ENCODE measurements at places on chromosomes 1 and 21.

DNA sequence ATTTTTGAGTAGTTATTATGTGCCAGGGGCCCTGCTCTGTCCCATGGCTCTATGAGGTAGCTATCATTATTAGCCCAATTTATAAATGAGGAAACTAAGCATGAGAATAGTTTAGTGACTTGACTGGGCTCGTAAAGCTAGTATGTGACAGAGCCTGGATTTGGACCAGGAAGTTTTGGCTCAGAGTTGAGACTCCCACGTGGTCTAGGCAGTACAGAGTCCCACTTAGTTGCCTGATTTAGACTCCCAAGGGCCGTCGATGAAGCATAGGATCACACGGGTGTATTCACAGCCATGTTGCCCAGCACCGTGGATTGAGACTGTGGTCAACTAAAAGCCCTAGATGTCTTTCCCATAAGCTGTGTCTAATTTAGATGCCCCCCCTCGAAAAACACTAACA is 81.7 kb downstream of the DDX20 start:
- DNase-seq: no peak

- no peak for DNase-seq
Observed at GRCh38 chr21:28953247-28953646, 39.4 kb downstream of the LTN1 start.

- DNase-seq: peak; percentile 99
Observed at GRCh38 chr1:244353551-244354091, 98.1 kb downstream of the ADSS2 start.

DNA sequence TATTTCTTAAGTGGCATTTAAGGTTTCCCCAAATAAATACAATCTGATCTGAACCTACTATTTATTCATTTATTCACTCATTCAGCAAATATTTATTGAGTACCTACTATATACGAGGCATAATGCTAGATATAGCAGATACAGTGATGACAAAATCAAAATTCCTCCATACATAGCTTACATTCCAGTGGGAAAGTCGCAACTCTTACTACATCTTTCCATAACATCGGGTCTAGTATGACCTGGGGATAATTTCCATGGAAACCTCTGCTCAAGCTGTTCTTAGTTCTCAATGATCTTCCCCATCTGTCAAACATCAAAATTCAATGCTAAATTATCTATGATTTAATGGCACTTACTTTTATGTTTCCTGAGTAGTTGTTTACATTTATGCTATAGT is 70.8 kb upstream of the PRKACB start:
- no peak for DNase-seq

- no peak for DNase-seq
Observed at GRCh38 chr1:15662477-15662876, 21.6 kb upstream of the PLEKHM2 start.

DNA sequence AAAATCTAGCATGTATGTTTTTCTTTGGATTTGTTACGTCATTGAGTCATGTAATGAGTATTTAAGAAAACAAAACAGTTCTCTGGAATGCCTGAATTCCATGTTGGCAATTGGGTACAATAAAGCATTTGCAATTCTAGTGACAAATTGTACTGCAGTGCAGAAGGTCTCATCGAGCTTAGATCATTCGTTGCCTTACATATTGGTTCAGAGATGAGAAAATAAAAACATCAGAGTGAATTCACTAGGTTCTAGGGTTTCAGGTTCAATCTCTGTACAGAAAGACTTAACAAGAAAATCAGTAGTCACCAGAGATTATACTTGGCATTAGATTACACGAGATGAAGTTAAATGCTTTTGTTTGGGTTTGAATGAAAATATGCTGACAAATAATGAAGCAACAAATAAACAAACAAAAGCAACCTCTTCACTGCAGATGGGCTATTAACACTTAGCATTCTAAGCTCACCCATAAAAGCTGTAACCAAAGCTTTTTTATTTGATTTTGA is 124.7 kb downstream of the RYR2 start:
- no peak for DNase-seq

GRCh38 chr1:233620065-233620464 is 6.2 kb downstream of the KCNK1 start:
- DNase-seq: no peak

- no peak for DNase-seq
Observed at GRCh38 chr21:46125846-46126301, 28.0 kb downstream of the COL6A2 start.

Data from suppressor macrophage treated with lipopolysaccharide for 4 hours (primary cell).